Lower lobe of right lung (tissue), 2 donors: ENCODE measurements at places on chromosomes 5 and 9.

DNA sequence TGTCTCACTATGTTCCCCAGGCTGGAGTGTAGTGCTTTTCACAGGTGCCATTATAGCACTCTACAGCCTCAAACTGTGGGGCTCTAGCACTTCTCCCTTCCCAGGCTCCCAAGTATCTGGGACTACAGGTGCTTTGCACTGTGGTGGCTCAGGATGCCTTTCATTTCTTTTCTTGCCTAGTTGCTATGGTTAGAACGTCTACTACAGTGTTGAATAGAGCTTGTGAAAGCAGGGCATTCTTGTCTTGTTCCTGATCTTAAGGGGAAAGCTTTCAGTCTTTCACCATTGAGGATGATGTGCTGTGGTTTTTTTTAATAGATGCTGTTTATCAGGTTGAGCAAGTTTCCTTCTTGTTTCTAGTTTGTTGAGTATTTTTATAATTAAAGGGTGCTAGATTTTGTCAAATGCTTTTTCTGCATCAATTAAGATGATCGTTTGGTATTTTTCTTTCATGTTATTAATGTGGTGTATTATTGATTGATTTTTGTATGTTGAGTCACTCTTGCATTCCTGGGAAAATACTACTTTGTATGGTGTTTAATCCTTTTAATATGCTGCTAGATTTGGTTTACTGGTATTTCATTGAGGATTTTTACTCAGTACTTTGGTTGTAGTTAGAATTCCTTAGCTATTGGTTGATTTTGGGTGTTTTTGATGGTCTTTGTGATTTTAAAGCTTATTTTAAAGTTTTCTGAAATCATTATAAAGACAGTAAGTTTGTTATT lies 35.6 kb downstream of the GPBP1 start:
- no peak for DNase-seq

- DNase-seq, result no peak
Measured at GRCh38 chr5:170631466-170632195, 127.8 kb downstream of the KCNIP1 start.

GRCh38 chr9:108185613-108186012 lies 670.2 kb downstream of the ACTL7B start:
- DNase-seq, result no peak

GRCh38 chr5:120368923-120369715 lies 95.0 kb upstream of the PRR16 start:
- DNase-seq, result no peak

- no peak for DNase-seq
Measured at GRCh38 chr9:5043381-5043780, 58.3 kb downstream of the JAK2 start.

DNA sequence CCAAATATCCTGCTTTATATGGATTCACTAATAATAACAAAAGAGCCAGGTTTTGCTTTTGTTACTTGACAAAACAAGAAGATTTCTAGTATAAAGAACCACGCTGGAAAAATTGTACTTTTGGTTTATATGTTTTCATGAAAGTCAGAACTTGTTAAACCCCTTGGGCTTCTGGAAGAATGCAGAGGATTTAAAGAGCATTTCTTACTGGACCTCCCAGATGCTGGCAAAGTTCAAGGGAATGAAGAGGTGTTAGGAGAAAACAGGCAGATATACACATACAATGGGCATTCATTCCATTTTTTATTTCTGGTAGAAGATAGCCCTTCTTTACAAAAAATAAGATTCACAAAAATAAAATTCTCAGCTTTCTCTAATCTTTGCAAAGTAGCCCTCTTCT lies 61.1 kb downstream of the SAXO1 start:
- no peak for DNase-seq

DNA sequence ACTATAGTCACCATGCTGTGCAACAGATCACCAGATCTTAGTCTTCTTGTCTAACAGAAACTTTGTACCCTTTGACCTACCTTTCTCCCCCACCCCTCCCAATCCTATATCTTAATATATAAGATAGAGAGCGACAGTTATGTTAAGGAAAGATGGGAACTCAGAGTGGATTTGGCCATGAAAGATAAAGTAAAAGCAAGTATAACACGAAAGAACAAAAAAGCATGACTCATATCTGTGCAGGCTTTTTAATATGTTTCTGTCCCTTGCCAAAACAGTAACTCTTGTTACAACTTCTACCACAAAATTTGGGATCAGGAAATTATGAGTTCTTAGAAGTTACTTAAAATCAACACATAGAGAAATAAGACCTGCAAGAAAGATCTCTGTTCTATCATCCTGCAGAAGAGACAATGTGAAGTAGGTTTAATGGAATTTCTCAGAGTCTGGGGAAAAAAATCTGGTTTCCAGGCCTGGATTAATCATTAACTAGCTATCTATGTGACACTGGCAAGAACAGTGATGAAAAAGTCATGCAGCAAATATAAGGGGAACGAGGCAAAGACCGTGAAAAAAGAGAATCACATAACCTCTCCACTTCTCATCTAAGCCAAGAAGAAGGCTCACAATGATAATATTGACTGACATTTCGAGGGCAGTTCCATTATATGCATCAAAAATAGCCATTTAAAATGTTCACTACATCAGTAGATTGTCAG lies 18.6 kb downstream of the BAAT start:
- DNase-seq, result no peak

GRCh38 chr5:23884405-23885031 lies 377.1 kb downstream of the PRDM9 start:
- DNase-seq, result no peak

- no peak for DNase-seq
Measured at GRCh38 chr9:8188723-8189407, 389.3 kb upstream of the DMAC1 start.

DNA sequence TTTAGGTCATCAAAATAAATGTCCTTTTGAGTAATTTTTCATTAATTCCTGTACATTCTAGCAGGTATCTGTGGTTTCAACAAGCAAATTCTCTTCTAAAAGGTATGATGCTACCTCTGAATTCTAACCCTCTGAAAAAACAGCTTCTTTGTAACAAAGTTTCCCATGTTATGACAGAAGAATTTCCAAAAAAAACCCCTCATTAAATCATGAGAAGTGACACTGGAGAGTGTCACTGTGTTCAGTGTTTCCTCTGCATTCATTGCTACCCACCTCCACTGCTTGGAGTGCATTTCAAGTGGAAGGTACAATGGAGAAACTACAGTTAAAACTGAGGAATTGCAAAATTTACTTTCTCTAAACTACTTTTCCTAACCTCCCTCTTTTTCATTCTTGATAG lies 10.1 kb downstream of the CDKN2A start:
- DNase-seq, result no peak

- no peak for DNase-seq
Measured at GRCh38 chr9:125521462-125522327, 185.3 kb downstream of the MAPKAP1 start.

- DNase-seq, result no peak
Measured at GRCh38 chr9:113798062-113799030, 77.8 kb upstream of the ZNF618 start.

GRCh38 chr9:36748322-36748899 lies 175.7 kb downstream of the MELK start:
- no peak for DNase-seq

DNA sequence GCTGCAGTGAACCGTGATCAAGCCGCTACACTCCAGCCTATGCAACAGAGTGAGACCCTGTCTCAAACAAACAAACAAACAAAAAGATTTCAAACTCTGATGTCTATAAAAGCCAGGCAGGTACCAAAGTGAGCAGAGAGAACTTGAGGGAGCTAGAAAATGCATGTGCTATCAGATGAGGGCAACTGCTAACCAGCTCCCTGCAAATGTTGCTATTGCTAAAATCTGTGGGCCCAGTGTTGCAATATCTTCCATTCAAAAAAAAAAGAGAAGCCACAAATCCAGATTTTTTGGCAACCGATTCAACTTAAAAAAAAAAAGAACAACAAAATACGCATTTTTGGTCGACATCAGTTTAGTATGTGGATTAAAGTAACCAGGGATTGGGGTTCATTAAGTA lies 5.5 kb downstream of the UBE2D2 start:
- DNase-seq, result no peak

DNA sequence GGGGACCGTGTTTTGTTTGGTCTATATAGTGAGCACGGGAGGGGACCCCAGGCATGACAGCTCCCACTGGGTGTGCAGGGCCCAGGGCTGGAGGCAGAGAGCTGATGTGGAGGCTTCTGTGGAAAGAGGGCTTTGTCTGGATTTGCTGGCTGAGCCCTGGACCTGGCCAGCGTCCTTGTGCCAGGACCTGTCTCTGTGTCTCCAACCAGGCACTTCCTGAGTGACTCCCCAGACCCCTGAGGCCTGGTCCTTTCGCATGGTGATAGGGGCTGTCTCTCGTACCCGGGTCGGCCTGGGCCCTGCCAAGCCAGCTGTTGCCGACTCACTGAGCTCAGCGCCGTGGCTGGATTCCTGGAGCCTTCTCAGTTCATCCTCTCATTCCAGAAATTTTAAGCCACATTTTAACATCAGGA lies 77.6 kb downstream of the ADAMTS2 start:
- DNase-seq, result peak; percentile 38

DNA sequence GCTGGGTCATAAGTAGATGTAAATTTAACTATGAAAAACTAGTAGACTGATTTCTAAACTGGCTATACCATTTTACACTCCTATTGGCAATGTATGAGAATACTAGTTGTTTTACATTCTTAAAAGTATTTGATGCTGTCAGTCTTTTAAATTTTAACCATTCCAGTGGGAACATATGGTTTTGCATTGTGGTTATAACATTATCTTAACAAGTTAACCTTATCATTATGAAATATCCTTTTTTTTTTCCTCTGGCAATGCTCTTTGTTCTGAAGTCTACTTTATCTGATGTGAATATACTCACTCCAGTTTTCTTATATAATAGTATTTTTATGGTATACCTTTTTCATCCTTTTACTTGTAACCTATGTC lies 548.9 kb upstream of the CLINT1 start:
- DNase-seq, result no peak

GRCh38 chr9:6931913-6932312 lies 174.1 kb downstream of the KDM4C start:
- no peak for DNase-seq

DNA sequence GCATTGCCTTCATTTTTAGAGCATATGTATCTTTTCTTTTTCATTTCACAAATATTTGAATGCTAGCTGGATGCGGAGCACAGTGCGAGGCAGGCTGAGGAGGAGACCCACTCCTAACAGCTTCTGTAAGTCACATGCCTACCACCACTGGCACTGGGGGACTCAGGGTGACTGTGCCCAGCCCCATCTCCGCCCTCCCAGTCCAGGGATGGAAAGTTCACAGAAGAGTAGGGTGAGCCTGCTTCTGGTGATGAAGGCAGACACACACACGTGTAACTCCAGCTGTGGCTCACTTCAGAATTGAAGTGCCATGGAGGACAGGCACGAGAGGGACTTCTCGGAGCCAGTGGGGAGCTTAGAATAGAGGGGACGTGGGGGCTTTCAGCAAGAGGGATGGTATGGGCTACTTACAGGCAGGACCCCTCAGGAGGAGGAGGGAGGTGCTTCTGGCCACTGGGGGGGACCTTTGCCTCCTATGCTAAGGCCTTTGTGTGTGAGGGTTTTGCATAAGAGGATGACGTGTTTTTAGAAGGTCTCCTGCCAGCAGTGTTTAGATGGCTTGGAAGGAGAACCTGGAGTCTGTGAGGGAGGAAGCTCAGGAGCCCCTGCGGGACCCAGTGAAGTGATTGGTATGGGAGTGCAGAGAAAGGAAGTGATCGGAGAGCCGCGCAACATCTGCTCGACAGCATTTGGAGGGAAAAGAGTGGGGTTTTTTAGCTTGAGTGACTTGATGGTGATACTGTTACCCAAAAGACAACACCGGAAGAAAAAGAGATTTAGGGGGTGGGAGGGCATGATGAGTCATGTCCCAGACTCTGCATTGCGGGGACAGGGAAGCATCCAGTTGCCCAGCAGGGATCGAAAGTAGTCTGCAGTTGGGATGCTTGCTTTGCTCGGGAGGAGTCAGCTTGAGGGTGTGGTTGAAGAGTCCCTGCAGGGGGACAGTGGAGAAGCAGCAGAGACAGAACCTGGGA lies 163.5 kb upstream of the OTULINL start:
- no peak for DNase-seq

DNA sequence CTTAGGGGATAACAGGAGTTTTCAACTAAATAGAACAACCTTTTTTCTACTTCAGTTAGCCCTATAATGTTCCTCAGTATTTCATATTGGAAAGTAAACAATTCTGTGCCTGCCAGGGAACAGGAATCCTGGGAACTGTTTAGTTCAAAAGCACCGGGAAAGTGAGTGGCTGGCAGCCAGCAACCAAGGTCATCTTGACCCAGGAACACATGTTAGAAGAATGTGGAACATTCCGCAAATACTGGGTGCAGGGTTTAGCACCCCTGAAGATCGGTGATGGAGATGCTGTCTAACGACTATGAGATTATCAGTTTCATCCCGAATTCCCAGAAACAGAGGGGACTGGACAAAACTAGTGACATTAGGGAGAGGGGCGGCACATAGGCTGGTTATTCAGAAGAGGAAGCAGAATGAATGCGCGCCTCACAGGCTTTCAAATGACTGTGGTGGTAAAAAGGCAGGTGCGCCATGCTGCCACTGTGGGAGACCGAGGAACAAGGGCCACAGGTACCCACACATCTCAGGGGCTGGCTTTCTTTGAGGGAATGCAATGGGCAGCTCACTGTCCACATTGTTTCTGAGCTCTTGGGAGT lies 51.2 kb downstream of the IPPK start:
- DNase-seq, result no peak

DNA sequence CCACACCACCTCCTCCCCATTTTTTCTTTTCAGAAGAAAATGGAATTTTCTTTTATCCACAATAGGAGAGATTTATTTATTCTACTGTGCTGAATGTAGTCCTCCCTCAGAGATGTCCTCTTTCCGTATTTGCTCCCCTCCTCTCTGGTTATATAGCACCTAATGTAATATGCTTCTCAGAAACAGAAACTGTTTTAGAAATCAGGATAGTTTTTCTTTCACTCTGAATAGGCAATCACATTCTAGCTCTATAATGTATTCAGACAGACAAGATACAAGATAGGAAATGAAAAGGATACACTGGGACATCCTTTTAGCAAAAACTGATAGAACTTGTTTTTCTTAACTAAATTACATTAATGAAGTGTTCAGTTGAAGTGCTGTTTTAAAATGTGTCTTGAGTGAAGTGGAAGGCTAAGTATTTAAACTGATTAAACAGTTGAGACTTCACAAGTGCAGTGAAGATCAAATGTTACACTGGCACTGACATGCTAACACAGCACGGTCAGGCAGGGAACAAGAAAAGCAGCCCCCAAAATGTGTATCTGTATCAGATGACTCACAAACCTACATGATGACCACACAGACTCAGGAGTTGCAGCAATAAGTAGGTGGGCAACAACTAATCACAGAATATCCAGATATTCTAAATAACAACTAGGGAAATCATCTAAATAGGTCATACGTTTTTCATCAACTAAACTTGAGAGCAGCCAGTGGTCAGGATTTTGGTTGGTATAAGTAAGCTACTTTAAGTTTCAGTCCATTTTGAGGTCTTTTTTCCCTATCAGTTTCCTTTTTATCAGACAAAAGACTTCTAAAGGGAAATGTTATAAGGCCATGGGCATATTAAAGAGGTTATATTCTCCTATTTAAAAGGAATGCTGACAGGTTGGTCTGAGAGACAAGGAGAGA lies 260.4 kb downstream of the MLLT3 start:
- DNase-seq, result no peak

- DNase-seq, result no peak
Measured at GRCh38 chr5:39624268-39624886, 199.6 kb upstream of the DAB2 start.

GRCh38 chr9:113436728-113437515 lies 26.4 kb downstream of the C9orf43 start:
- DNase-seq, result no peak
